ENCODE measurements at places on chromosomes 11 and 22.

- no peak for DNase-seq
Observed at GRCh38 chr11:70129051-70129592, 51.0 kb downstream of the ANO1 start.

GRCh38 chr22:17906978-17907747, 117.2 kb downstream of the MICAL3 start:
- no peak for DNase-seq

DNA sequence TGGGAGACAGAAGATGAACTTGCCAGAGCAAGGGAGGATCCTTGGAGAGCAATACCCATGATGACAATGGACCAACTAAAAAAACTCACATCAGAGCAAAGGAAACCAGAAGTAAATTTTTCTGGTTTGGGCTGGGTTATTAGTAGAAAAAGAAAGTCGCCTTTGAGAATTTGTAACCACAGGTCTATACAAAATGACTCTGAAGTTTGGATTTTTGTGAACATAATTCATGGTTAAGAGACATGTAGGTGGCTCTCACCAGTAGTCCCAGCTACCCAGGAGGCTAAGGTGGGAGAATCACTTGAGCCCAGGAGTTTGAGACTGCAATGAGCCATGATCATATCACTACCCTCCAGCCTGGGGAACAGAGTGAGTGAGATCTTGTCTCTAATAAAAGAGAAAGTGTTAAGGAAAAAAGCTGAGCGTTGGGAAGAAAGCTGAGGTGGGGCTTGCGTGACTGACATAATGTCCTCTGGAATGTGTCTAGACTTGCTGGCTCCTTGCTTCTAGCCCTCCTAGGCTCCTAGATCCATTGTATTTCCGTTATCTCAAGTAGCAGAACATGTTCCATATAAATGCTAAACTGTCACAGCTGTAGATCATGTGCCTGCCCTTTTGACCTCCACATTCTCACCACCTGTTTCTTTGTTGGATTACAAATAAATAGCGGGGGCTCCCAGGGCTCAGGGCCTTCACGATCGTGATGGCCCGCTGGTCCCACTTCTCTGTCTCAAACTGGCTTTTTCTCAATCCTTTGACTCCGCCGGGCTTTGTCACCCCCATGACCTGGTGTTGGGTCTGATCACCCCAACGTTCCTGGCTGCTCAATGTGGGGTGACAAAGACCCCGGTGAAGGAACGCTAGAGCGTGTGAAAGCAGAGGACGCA, 56.2 kb upstream of the SC5D start:
- no peak for DNase-seq

- DNase-seq = no peak
Observed at GRCh38 chr11:125978778-125979407, 33.0 kb downstream of the VSIG10L2 start.

GRCh38 chr11:70378506-70379134, 19.7 kb upstream of the CTTN start:
- no peak for DNase-seq

DNA sequence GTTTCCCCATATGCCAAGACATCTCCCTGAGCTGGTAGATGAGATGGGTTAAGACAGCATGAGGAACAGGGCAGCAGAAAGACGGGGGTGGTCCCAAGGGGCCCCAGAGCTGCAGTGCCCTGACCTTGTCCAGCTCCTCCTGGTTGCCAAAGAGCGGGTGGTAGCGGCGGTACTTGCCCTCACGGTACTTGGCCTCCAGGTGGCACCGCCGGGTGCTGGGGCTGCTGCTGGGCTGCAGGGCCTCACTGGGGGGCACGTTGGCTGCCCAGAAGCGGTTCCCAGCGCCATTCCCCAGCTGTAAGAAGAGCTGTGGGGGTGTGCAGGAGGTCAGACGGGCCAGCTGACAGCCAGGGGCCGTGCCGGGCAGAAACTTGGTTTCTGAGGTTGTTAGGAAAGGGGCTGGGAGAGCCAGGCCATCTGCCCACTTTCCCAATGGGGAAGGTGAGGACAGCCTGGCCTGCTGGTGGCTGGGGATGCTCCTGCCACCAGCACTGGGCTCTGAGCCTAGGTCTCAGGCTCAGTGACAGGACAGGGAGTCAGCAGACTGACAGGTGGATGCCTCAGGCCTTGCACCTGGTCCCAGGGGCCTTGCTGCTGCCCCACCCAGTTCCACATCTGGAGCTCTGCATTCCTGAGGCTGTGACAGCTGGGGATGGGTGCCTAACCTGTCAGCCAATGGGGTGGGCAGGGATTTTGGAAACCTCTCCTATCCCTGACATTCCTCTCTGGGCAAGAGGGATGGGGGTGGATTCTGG, 30.0 kb upstream of the PDE2A start:
- no peak for DNase-seq

- DNase-seq = no peak
Observed at GRCh38 chr11:13091373-13091772, 82.3 kb downstream of the RASSF10 start.

DNA sequence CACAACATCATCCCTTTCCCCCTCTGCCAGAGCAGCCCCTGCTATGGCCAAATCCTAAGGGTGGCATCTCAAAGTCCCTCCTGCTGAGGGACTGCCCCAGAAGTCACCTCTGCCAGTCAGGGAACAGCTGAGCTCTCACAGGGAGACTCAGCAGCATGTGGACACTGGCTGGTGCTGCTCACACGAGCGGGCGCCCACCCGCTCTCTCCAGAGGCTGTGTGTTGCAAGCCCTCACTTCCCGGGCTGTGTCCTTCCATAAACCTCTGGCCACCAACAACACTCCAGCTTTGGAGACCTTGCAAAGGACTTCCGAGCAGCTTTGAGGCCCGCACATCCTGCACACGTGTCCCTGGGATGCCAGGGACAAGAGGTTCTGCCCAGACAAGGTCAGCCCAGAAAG, 2.8 kb downstream of the IGSF9B start:
- DNase-seq = no peak

- DNase-seq = no peak
Observed at GRCh38 chr22:45185718-45186514, 22.2 kb downstream of the NUP50 start.

DNA sequence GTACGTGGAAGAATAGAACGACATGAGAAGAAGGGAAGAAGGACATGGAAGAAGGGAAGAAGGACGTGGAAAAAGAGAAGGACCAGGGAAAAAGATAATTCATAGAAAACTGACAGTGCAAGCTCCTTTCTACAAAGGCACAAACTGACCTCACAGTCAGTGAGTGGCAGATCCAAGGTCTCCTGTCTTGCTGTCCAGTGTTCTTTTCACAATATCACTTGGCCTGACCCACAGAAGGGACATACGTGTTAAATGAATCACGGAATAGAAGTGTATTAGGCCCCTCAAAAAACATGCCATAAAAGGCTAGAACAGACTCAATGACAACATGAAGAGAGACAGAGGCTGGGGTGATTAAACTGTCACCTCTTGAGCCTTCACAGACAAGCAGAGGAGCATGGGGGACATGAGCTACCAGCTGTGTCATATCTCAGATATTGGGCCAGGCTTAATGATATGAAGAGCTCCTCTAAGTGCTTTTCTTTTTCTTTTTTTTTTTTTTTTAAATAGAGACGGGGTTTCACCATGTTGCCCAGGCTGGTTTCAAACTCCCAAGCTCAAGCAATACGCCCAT, 4.6 kb downstream of the ASCC2 start:
- no peak for DNase-seq

- no peak for DNase-seq
Observed at GRCh38 chr11:60457576-60457975, 1.9 kb downstream of the MS4A1 start.

- DNase-seq = no peak
Observed at GRCh38 chr22:17120281-17120680, 879 bp downstream of the TMEM121B start.

Measured in pons (tissue), 1 donor.